ENCODE measurements at places on chromosomes 1 and 21.
A peak's percentile ranks its signal among the peaks of the same experiment; 100 is the strongest.

DNA sequence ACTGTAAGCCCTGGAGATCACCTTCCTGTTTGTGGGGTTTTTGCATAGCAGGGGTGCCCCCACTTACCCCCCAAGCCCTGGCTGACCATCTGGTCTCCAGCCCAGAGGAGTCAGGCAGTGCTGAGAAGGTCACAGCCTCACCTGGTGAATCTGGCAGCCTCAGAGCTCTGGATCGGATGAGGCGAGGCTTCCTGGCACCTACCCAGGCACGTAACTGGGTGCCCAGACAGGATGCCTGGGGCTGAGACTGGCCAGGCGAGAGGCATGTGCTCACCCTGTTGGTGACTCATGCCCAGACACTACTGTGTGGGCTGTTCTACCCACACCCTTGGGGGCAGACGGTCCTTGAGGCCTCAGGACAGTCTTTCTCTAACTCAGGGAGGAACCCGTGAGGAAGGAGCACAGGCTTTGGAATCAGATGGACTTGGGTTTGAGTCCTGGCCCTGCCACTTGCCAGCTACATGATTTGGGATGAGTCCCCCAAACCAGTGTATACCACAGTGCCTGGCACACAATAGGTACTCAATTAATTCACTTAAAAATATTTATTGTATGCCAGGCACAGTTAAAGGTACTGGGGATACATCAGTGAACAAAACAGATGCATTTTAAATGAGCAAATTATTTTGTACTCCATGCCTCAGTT is 15.1 kb upstream of the PADI3 start:
- peak overlapping the region; percentile 61 for H3K27ac ChIP-seq
- no peak overlapping the region for H3K4me3 ChIP-seq
- peaks cover 25% of the 10 kb centered on the region for H3K4me1 ChIP-seq
- no peaks in the 10 kb centered on the region for H3K27me3 ChIP-seq
- DNase-seq = peak; percentile 96

GRCh38 chr1:201103666-201104065 is 8.6 kb downstream of the CACNA1S start:
- H3K4me1 ChIP-seq = no peaks in the 10 kb centered on the region
- H3K27ac ChIP-seq = no peak overlapping the region
- H3K36me3 ChIP-seq = no peaks in the 10 kb centered on the region
- no peak for DNase-seq
- no peak overlapping the region for H3K4me3 ChIP-seq

- peak; percentile 65 for DNase-seq
- H3K27me3 ChIP-seq = peaks cover 37% of the 10 kb centered on the region
These were observed 735 bp upstream of the EFNA3 start for GRCh38 chr1:155077758-155078445.

GRCh38 chr1:32924881-32925344 is 23.7 kb upstream of the TMEM54 start:
- no peak for DNase-seq
- H3K4me3 ChIP-seq = no peak overlapping the region
- no peaks in the 10 kb centered on the region for H3K36me3 ChIP-seq
- H3K27ac ChIP-seq = no peak overlapping the region
- H3K27me3 ChIP-seq = no peaks in the 10 kb centered on the region

- DNase-seq = peak; percentile 34
- no peak overlapping the region for H3K4me3 ChIP-seq
- H3K36me3 ChIP-seq = no peaks in the 10 kb centered on the region
- H3K4me1 ChIP-seq = no peaks in the 10 kb centered on the region
- no peaks in the 10 kb centered on the region for H3K27me3 ChIP-seq
These were observed 154.7 kb upstream of the KCNK2 start for GRCh38 chr1:214927796-214928195.

DNA sequence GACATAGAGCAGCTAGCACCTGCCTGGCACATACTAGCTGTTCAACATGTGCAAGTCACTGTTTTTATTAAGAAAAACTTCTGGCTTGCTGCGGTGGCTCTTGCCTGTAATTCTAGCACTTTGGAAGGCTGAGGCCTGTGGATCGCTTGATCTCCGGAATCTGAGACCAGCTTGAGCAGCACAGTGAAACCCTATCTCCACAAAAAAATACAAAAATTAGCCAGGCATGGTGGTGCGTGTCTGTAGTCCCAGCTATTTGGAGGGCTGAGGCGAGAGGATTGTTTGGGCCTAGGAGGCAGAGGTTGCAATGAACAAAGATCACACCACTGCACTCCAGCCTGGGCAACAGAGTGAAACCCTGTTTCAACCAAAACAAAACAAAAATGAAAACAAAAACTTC is 27.7 kb upstream of the C8B start:
- no peak for DNase-seq
- H3K4me1 ChIP-seq = no peaks in the 10 kb centered on the region
- H3K27me3 ChIP-seq = no peaks in the 10 kb centered on the region

DNA sequence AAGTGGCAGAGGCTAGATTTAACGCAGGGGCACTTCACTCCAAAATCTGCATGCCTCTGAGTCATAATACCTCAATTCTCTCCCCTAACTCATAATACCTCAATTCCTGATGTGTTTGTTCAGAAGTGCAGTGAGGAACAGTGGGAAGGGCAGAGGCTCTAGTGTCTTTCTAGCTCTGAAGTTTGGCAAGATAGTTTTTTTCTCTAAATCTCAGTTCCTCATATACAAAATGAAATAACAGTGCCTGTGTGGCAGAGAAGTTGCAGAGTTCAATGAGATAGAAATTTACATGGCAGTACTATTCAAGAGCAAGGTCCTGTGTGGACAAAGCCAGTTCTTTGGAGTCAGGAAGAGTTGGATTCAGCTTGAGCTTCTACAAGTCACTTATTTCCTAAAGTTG is 9.8 kb downstream of the JUN start:
- H3K27me3 ChIP-seq = no peaks in the 10 kb centered on the region
- no peaks in the 10 kb centered on the region for H3K36me3 ChIP-seq
- H3K4me3 ChIP-seq = no peak overlapping the region
- no peaks in the 10 kb centered on the region for H3K4me1 ChIP-seq
- no peak for DNase-seq
- no peak overlapping the region for H3K27ac ChIP-seq

DNA sequence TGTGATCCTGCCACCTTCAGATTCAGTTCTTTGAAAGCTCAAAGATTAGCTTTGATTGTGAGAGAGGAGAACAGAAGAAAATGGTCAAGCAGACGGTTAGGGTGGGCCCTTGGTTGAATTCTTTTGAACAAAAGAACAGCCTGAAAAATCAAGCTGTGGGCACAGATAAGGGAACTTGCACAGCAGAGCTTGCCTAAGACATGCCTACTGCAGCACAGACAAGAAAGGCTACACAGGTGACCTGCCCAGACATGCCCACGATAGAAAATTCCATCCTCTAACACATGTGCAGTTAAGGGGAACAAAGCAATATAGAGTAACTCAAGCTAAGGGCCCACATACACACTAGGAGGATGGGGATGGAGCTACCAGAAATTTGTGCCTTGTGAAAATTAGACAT is 512.5 kb upstream of the LRRC7 start:
- no peaks in the 10 kb centered on the region for H3K27me3 ChIP-seq
- no peak overlapping the region for H3K4me3 ChIP-seq
- no peaks in the 10 kb centered on the region for H3K4me1 ChIP-seq
- no peak for DNase-seq

GRCh38 chr1:223109581-223110026 is 33.4 kb downstream of the TLR5 start:
- H3K4me1 ChIP-seq = no peaks in the 10 kb centered on the region
- no peak overlapping the region for H3K27ac ChIP-seq
- H3K36me3 ChIP-seq = no peaks in the 10 kb centered on the region
- no peak overlapping the region for H3K4me3 ChIP-seq
- peaks cover 40% of the 10 kb centered on the region for H3K27me3 ChIP-seq
- DNase-seq = no peak

DNA sequence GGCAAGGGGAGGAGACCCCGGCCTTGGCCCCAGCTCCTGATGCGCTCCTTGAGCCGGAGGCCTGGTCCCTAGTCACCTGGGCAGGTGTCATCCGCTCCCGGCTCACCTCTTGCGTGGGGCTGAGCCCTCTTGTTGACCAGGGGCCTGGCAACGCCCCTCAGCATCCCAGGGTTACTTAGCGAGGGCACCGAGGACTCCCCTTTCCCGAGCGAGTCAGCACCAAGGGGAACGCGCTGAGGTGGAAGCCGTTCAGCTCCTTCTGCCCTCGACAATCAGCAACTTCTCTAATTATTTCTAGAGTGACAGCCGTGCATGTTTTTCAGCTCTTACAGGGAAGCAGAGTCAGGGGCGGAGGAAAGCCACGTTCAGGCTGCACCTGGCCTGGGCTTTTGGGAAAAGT is 522 bp downstream of the SLC45A1 start:
- no peaks in the 10 kb centered on the region for H3K27me3 ChIP-seq
- H3K4me1 ChIP-seq = no peaks in the 10 kb centered on the region
- H3K36me3 ChIP-seq = no peaks in the 10 kb centered on the region

- no peaks in the 10 kb centered on the region for H3K36me3 ChIP-seq
- no peaks in the 10 kb centered on the region for H3K4me1 ChIP-seq
- DNase-seq = no peak
- H3K4me3 ChIP-seq = no peak overlapping the region
- no peak overlapping the region for H3K27ac ChIP-seq
- peaks cover 27% of the 10 kb centered on the region for H3K27me3 ChIP-seq
These were observed 10.0 kb upstream of the GJB5 start for GRCh38 chr1:34744851-34745250.

DNA sequence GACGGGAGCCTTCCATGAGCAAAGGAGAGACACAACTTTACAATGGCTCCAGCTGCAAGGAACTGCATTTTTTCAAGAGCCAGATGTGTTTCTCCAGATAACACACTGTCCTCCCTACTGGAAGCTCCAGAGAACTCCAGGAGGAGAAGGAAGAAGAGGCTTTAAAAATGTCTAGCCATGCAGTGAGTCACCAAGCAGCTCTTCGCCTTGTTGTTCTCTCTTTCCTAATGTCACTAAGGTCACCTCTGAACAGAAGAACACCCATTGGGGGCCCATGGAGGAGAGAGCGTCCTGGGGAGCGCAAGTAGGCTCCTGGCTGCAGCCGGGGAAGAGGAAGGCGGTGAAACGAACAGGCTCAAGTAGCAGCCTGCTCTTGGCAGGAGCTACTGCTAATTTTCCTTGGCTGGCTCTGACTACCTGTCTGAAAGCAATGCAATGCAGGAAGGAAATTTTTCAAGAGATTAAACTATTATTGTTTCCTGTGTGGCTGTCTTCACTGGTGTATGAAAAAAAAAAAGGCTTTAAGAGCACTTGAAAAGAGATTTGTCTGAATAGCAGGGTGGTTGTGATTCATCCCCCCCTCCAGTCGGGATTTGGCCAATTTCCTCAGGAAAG is 321.9 kb downstream of the SETD4 start:
- peak; percentile 38 for DNase-seq
- H3K4me3 ChIP-seq = no peak overlapping the region
- H3K36me3 ChIP-seq = no peaks in the 10 kb centered on the region
- 0 out of 2 replicates have a peak, but pooled peaks cover 5% of the 10 kb centered on the region for H3K27me3 ChIP-seq
- H3K27ac ChIP-seq = no peak overlapping the region

- no peak overlapping the region for H3K4me3 ChIP-seq
- H3K36me3 ChIP-seq = no peaks in the 10 kb centered on the region
- H3K27ac ChIP-seq = no peak overlapping the region
- H3K4me1 ChIP-seq = no peaks in the 10 kb centered on the region
These were observed 346.6 kb downstream of the RPS6KC1 start for GRCh38 chr1:213397638-213398037.

GRCh38 chr1:67948151-67949080 is 102.0 kb downstream of the DIRAS3 start:
- H3K27ac ChIP-seq = peak overlapping the region; percentile 63
- peak overlapping the region; percentile 41 for H3K4me3 ChIP-seq
- DNase-seq = peak; percentile 87
- peaks cover 28% of the 10 kb centered on the region for H3K4me1 ChIP-seq
- no peaks in the 10 kb centered on the region for H3K27me3 ChIP-seq
- no peaks in the 10 kb centered on the region for H3K36me3 ChIP-seq

- DNase-seq = no peak
These were observed 609.1 kb downstream of the PTPRC start for GRCh38 chr1:199247891-199248290.

GRCh38 chr1:85259118-85259911 is at the start of gene C1orf52:
C1orf52 (minus strand) TSS chr1:85259662; CDS start chr1:85259633, 29 bp downstream.
- H3K36me3 ChIP-seq = peaks cover 42% of the 10 kb centered on the region
- peak within 1 kb of the TSS; percentile 93 for H3K4me3 ChIP-seq
- no peaks in the 10 kb centered on the region for H3K27me3 ChIP-seq
- peak; percentile 96 for DNase-seq

DNA sequence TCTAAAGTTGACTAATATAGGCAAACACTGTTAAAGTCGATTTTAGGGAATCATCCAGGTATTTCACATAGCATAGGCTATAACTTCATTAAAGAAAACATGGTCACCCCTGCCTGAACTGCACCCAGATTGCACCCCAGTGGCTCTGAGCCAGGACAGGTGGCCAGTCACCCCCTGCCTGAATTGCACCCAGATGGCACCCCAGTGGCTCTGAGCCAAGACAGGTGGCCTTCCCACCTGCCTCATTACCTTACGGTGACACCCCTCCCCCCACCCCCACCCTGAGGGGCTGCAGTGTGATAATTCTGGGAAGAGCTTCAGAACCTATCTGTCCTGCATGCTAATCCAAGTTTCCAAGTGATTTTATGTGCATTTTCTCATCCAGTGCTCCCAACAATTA is 78.9 kb downstream of the DSCAM start:
- no peaks in the 10 kb centered on the region for H3K27me3 ChIP-seq
- no peak overlapping the region for H3K4me3 ChIP-seq
- no peaks in the 10 kb centered on the region for H3K36me3 ChIP-seq
- no peak overlapping the region for H3K27ac ChIP-seq
- no peaks in the 10 kb centered on the region for H3K4me1 ChIP-seq
- no peak for DNase-seq

- no peak for DNase-seq
- peaks cover 8% of the 10 kb centered on the region for H3K4me1 ChIP-seq
- H3K27me3 ChIP-seq = no peaks in the 10 kb centered on the region
- no peak overlapping the region for H3K4me3 ChIP-seq
- no peaks in the 10 kb centered on the region for H3K36me3 ChIP-seq
These were observed 361.5 kb downstream of the KIF26B start for GRCh38 chr1:245516284-245516759.

DNA sequence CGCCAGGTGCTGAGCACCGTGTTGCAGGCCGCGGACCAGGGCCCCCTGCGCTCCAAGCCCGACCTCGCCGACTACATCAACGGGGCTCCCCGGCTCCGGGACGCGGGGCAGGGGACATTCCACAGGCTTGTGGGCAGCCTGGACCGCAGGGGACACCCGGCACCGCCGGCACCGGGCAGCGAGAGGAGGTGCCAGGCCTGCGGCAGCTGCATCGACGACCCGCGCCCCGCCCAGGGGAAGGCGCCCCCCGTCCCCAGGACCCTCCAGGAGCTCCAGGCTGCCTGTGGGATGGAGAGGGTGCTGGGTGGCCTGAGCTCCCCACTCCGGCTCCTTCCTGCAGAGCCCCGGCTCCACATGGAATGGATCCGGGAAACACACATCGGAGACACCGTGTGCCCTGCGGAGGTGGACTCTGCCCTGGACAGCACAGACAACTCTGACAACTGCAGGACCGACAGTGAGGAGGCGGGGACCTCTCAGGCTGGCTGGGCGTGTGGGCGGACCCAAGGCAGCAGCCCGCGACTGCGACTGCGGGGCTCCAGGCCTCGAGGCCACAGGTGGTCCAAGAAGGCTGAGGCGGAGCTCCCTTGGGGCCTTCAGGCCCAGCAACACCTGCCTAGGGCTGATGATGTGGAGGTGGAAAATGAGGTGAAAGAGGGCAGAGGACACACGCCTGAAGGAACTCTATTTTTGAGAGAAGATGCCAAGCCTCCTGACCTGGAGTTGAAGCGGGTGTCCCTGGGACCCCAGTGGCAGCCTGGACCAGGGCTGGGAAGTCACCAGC is 22.8 kb downstream of the KIAA1614 start:
- no peak for DNase-seq
- H3K4me1 ChIP-seq = no peaks in the 10 kb centered on the region
- no peaks in the 10 kb centered on the region for H3K36me3 ChIP-seq

- peak; percentile 74 for DNase-seq
- peaks cover 26% of the 10 kb centered on the region for H3K4me1 ChIP-seq
- H3K27me3 ChIP-seq = no peaks in the 10 kb centered on the region
- H3K4me3 ChIP-seq = peak overlapping the region; percentile 100
These were observed 754 bp downstream of the PRRC2C start for GRCh38 chr1:171486048-171486519.
